ENCODE measurements at places on chromosomes 3 and 15.

- DNase-seq, result no peak
Measured at GRCh38 chr15:64717735-64718495, 57.5 kb downstream of the RBPMS2 start.

DNA sequence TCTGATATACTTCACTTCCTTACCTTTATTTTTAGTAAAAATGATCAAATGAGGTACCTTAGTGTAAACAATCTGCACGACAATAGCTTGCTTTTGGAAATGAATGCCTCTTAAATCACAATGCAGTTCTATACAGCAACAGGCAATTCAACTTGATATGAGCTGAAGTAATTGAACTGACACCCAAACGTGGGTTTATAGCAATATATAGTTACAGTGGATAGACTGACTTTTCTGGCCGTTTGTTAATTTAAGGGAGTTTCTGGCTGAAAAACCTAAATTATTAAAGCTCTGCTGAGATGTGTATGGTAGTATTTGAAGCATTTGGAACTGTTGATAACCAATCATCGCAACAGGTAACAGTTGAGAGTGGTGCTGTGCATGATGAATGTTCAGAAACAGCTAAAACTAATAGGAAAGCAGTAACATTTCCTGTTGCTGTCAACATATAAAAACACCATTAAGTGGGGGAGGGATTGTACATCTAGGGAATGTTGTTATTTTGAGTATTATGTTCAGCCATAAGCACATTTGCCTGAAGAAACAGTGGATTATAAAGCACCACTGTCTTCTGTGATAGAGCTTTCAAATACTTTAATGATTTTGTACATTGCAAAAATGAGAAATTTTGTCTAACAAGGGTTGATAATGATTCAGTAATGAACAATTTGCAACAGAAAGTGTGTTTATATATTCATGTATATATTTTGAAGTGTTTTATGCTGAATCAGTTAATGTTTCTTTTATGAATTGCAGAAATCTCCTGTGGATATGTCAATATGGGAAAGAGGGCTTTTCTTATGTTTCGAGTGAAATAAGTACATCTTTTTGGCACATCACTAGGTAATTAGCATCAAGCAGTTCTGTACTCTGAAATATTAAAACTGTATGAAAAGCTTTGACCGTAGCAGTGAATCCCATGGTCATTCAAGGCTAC, 176.1 kb downstream of the TCF12 start:
- no peak for DNase-seq

- no peak for DNase-seq
Measured at GRCh38 chr3:8286086-8286485, 215.5 kb upstream of the LMCD1 start.

GRCh38 chr3:45872569-45872968, 13.8 kb upstream of the CCR9 start:
- no peak for DNase-seq

- no peak for DNase-seq
Measured at GRCh38 chr3:100615684-100616083, 6.3 kb downstream of the ADGRG7 start.

DNA sequence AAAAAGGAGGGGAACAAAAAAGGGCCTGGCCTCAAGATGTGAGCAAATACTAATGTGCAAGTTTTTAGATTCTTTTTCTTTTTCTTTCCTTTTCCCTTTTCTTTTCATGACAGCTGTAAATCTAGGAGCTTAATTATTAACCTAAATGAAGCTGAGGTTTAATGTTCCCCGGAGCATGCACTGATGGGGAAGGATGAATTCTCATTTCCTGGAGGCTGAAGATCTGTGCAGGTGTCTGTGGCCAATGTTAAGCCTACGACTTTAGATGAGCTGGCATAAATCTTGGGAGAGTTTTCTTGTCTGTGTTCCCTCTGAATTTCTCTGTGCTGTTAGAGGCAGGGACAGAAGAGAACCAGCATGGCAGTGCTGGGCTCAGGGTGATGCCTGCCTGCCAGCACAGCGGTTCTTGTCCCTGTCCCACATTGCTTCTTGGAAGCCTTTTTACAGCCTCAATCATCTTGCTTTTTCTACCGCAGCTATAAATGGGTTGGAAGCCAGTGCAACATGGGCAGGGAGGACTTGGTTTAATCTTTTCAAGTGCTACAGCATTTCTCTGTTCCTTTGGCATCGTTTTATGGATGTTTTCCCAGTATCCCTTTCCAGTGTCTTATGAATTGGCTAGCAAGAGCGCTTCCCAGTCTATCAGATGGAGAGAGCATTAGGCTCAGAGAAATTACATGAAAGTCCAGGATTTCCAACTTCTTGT, 119.1 kb downstream of the ATG7 start:
- no peak for DNase-seq

DNA sequence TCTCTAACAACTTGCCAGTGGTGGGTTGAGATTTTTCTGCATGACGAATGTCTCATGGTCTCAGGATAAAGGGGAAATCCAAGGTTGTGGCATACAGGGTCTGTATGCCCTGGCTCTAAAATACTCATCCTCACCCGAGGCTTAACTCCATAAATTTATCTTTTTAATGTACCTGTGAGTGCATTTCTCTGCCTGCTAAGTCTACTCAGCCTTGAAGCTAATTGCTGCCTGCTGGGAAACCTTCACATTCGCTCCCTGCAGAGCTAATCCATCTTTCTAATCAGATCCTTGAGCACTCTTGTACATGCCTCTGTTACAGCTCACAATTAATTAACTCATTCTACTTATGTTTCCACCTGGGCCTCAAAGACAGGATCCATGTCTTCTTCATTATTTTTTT, 93.8 kb downstream of the CMSS1 start:
- no peak for DNase-seq

DNA sequence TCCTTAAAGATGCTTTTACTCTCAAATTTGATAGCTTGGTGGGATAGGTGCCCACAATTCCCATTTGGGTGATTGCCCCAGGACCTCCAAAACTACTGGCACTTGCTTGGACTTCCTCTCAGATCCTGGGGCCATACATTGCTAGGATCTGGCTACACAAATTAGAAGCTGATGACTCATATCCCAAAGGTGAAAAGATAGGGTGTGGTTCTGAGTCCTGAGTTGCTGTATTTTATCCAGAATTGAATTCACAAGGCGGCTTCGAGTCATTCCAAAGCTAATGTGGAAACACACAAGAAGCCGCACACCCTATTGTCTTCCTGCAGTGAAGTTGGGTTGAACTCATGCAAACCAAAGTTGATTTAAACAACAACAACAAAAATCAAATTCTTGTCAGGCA, 53.4 kb downstream of the DUT start:
- DNase-seq, result no peak

DNA sequence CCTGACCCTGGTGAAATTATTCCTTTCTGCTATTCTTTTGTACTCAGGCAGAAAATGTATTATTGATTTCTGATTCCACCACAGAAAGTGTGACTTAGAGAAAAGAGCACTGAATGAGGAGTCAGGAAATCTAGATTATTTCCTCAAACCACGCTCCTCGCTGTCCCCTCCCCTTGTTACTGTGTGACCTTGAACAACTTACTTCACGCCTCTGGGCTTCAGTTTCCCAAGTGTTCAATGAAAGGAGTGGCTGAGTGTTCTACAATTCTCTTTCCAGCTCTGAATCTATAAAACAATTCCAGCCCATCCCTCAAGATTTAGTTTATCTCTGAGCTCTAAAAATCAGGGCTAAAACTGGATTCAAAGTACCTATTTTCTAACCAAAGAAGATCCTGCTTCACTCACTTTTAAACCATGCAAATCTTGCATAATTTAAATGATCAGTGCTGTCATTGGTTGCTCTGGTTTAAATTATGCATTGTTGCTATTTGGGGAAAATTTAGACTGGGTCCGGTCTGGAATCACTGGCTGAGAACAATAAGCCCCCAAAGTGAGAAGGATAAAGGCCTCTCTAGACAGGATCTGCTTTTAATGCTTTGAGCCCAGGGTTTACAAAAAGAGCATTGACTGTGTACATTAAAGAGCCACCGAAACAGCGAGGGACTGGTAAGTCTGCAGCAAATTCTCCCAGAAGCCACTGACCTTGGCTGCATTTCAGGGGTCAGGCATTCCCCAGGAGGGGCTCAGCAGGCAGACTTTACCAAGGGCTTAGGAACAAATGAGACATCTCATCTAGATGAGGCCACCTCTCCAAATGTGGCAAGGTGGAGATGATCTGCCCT, 3.2 kb downstream of the TNIK start:
- DNase-seq, result no peak

GRCh38 chr3:27345493-27345892, 23.7 kb downstream of the NEK10 start:
- DNase-seq, result no peak

GRCh38 chr3:43153216-43154083, 47.6 kb upstream of the POMGNT2 start:
- no peak for DNase-seq

GRCh38 chr3:106719077-106719476, 658.2 kb upstream of the CCDC54 start:
- DNase-seq, result no peak

- no peak for DNase-seq
Measured at GRCh38 chr3:195114786-195115599, 156.0 kb downstream of the XXYLT1 start.

GRCh38 chr3:64687086-64687780, 567 bp downstream of the ADAMTS9 start:
- no peak for DNase-seq

DNA sequence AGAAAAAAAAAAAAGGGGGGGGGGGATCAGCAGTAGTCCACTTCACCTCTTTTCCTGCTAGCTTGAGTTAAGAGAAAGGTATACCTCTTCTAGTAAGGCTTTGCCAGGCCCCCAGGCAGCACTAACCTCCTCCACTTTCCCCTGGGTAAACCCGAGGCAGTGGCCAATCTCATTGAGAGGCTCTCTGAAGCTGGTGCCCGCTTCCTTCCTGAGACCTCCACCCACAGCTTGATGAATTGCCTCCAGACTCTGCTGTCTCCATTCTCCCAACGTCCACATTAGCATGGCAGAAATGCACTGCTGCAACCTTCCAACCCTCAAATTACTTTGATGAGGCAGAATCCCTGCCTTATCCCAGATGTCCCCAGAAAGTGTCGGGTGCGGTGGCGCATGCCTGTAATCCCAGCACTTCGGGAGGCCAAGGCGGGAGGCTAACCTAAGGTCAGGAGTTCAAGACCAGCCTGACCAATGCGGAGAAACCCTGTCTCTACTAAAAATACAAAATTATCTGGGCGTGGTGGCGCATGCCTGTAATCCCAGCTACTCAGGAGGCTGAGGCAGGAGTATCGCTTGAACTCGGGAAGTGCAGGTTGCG, 15.3 kb downstream of the RLBP1 start:
- DNase-seq, result no peak

- DNase-seq, result no peak
Measured at GRCh38 chr15:67836134-67836455, 3.8 kb downstream of the RNU6-1 start.

DNA sequence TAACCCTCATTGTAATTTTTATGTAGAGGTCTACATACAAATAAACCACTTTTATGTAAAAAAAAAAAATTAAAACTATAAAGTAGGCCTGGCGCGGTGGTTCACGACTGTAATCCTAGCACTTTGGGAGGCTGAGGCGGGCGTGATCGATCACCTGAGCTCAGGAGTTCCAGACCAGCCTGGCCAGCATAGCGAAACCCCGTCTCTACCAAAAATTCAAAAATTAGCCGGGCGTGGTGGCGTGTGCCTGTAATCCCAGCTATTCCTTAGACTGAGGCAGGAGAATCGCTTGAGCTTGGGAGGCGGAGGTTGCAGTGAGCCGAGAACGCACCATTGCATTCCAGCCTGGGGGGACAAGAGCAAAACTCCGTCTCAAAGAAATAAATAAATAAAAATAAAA, 766 bp upstream of the SLC12A6 start:
- no peak for DNase-seq

- DNase-seq, result no peak
Measured at GRCh38 chr15:27850050-27850449, 249.1 kb downstream of the OCA2 start.

DNA sequence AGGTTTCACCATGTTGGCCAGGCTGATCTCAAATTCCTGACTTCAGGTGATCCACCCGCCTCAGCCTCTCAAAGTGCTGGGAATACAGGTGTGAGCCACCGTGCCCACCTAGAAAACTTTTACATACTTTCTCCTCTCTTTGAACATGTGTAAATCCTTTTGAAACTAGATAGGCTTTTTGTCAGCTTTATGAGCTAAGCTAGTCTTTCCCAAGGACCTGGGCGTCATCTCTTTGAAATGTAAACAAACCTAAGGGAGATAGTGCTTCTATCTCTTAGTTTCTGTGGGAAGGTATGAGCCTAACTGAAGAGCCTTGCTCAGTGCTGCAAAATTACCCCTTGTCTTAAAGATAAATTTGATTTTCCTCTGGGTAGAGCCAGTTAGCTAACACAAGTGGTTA, 4.8 kb downstream of the CX3CR1 start:
- no peak for DNase-seq

GRCh38 chr3:143567823-143568222, 280.4 kb downstream of the SLC9A9 start:
- no peak for DNase-seq

DNA sequence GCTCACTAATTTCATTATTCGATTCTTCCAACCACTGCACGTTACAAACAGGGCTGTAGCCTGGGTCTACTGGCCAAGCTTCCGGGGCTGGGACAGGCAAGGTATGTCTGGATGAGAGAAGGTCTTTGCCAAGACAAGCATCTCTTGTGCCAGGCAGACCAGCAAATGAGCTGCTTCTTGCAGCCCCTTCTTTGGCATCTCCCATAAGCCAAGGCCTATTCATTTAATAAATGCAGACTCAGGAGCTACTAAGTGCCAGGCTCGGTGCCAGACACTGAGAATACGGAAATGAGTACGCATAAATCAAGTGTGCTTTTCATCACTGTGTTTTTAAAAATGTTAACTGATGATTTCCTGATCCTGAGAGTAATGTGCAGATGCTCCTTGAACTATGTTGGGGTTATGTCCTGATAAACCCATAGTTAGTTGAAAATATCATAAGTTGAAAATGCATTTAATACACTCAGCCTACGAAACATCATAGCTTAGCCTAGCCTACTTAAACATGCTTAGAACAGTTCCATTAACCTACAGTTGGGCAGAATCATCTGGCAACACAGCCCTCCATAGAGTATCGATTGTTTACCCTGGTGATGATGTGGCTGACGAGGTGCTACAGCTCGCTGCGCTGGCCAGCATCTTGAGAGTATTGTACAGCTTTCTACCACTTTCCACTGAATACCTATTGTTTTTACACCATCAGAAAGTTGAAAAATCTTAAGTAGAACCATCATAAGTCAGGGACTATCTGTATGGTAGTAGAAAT, 135.0 kb upstream of the CTDSPL start:
- no peak for DNase-seq

DNA sequence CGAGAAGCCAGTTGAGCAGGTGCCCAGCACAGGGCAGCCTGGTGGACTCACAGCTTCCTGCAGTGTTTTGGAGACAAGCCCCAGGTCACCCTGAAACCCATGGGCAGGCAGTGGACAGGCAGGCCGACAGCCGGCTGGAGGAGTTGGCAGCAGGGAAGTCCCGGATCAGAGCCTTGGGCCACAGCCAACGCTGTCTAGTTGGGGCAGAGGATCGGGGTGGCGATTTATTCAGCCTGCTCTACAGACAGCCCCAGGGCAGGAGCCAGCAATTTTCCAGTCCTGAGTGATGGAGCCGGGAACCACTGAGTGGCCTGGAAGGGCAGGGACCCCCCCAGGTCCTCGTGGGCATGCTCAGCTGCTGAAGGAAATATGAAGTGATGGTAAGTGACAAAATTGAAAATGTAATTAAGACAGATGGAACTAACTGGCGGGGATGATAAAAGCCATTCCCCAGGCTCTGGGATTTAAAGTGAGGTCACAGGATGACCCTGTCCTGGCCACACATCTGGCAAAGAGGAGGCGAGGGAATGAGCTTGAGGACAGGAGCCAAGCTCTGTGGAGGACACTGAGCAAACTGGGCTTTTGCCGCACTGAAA, 34.4 kb upstream of the TBC1D21 start:
- no peak for DNase-seq

Data from epithelial cell of proximal tubule (primary cell).